ENCODE measurements at places on chromosomes 6 and 20.

- peak; percentile 80 for DNase-seq
These were observed 7.8 kb upstream of the LCA5 start for GRCh38 chr6:79544939-79545450.

GRCh38 chr20:48455651-48456365 lies 372.0 kb downstream of the PREX1 start:
- no peak for DNase-seq

DNA sequence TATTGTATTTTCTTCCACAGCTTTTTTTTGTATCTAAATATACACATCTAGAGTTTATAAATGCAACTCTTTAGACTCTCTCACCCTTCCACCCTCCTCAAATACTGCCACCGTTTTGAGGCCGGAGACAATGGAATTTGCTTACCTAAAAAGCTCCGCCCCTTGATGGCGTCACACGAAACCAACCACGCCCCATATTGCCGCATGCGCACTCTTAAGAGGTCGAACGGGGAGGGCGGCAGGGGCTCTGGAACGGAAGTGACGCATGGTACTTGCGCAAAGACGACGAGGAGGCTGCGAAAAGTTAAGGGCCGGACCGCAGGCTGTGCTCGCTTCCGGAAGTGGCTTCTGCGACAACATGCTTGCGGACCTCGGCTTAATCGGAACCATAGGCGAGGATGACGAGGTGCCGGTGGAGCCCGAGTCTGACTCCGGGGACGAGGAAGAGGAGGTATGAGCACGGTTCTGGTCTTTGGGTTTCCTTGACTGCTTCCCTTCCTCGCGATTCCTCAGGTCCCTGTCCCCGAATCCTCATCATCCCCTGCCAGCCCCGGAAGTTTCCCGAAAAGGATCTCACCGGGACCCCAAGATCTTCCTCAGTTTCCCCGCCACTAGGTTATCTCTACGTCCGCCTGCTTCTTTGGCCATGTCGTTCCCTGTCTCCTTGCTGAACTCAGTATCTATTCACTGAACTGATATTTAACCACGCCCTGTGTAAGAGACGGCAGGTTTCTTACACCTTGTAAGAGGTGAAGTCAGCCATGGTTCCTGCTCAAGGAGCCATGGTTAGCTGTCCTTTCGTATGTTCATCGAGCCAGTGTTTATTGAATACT lies at the start of gene DDX27:
DDX27 (plus strand) TSS at position 326 of the 833 bp plus-strand sequence; CDS start at position 359, 33 bp downstream.
- DNase-seq = peak; percentile 98

DNA sequence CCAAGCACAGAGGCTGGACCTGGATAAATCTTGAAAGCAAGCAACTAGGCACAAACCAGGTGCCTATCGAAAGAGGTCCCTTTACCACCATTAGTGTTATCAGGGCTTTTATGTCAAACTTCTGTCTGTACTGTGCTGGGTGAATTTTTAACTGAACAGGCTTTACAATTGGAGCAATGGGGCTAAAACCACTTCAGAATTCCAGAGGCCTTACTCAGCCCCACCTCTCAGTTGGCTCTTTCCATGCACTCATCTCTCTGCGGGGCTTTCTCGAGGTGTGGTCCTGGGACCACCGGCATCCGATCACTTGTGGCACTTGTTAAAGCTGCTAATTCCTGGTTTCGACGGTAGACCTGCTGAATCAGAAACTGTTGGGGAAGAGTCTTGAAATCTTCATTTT lies 232.5 kb downstream of the SOX4 start:
- no peak for DNase-seq

DNA sequence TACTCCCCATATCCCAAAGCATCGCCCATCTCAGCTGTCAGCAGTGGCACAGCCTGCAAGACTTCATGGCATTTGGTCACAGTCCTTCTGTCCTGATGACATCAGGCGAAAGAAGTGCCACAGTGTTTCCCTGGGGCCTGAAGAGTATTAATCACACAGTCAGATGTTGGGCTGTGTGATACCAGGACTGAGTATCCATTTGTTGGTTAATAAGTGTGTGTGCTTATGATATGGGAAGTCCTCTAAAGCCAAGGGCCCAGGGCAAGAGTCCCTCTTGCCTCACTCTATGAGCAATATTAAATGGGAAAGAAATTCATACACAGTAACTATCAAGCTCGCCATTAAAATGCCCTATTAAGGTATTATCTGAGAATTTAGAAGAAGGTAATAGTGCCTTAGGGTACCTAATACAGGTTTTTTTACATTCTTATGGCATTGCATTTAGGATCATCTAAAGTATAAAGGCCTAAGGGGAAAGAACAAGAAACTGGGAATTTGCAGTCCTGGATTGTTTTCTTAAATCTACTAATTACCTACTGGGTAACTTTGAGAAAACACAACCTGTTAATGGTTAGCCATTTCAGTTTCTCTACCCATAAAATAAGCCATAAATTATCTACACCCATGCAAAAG lies 204.1 kb upstream of the PREP start:
- no peak for DNase-seq

- no peak for DNase-seq
These were observed 19.6 kb downstream of the SERPINB6 start for GRCh38 chr6:2951728-2952127.

DNA sequence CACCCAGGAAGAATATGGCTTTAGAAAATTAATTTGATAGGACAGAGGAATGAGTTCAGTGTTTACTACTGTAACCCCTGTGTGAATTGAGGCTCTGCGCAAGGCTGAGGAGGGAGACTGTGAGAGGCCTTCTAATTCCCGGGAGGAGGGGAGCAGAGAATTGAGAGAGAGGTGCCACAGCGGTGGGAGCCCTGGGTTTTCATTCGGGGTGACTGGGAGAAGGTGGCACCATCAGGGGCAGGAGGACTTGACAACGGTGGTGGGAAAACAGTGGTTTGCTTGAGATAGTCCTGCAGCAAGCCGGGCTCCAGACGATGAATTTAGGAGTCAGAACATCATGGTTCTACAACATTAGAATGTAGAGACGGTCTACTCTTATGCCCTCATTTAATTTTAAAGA lies 9.2 kb downstream of the DUSP22 start:
- DNase-seq = no peak

- no peak for DNase-seq
These were observed 177.4 kb upstream of the SGK1 start for GRCh38 chr6:134495203-134495889.

DNA sequence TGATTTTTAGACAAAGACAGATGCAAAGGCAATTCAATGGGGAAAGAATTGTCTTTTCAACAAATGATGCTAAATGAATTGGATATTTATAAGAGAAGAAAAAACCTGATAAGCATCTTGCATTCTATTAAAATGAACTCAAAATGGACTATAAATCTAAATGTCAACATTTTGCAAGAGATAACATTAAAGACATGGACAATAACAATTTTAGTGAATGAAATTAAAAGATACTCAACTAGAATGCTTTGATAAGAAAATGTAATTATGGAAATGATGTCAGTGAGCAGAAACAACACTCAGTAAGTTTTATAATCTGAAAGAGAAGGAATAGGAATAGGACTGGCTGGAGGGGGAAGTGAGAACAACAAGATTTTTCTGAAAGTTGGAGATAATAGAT lies 421.7 kb downstream of the C6orf118 start:
- no peak for DNase-seq

DNA sequence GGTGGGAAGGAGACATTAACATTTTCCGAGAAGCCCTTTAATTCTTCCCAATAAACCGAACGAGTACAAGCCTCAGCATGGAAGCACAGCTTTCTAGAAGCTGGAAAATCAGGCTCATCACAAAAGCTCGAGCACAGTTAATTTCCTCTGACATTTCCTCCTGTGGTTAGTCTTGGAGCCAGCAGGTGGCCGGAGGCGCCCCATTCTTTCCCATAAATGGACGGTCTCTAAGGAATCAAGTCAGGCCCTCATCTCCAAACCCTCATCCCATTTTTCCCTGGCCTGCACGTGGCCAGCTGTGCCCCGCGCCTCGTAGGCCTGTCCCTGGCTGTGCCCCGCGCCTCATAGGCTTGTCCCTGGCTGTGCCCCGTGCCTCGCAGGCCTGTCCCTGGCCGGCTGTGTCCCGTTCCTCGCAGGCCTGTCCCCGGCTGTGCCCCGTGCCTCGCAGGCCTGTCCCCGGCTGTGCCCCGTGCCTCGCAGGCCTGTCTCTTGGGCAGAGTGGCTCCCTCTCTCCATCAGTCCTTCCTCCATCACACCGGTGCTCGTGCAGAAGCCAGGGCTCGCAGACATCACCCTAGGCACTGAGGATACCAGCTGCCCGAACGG lies 19.7 kb upstream of the NTSR1 start:
- no peak for DNase-seq

DNA sequence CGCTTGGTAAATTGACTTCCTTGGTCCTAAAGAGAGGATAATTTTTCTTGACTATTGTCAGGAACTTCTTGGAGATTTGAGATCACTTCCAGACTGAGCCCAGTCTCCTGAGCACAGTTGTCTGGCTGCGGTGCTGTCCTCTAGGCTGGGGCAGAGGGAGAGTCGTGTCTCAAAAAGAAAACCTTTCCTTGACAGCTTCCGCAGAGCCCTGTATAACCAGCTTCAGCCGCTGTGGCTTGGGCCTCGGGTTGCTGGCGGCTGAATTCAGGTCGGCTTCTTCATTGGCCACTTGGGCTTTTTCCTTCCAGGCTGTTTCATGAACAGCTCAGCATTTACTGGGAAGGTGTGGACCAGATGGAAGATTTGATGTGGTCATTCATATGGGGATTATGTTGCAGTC lies 75.9 kb downstream of the DHX35 start:
- no peak for DNase-seq

DNA sequence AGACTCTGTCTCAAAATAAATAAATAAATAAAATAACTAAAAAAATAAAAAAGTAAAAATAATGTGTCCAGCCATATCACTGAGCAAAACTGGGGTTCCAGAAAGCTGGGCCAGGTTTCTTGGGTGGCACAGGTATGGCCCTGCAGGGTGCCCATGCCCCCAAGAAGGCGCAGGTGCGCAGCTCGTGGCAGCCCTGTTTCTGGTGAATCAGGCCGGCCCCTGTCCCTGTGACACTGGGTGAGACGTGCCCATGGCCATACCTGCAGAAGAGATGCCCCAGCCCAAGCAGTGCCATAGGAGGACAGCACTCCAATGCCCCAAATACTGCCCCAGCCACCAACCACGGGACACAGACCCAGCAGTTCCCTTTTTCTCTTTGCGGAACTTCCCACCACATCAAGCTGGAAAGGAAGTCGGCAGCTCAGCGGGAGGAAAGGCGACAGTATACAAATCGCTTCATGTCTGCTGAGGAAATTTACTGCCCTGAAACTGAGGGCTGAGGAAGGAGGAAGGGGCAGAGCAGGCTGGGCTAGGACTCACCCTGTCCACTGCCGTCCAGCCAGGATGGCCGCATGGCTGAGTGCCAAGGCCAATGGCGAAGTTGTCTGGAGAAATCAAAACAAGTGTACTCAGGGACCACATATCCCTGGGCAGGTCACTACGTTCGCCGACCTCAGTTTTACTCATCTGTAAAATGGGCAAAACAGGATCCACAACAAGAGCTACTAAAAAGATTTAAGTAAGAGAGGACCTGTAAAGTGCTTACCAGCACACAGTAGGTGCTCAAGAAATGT lies 55.4 kb downstream of the PREX1 start:
- no peak for DNase-seq

DNA sequence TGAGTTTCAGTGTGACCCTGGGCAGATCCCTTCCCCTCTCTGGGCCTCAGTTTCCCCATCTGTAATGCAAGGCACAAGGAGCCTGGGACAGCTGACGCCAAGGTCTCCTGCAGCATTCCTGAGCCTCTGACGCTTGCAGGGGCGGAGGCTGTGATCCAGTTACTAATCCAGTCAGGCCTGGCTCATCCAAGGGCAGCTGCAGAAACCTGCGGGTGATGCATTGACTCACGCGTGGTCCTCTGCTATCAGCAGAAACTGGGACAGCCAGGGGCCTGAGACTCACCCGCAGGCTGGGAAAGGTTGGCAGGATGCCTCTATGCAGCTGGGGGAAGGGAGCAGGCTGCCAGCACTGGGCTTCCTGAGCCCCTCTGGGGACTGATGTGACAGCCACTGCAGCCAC lies 65.0 kb upstream of the SIRPA start:
- DNase-seq = no peak

DNA sequence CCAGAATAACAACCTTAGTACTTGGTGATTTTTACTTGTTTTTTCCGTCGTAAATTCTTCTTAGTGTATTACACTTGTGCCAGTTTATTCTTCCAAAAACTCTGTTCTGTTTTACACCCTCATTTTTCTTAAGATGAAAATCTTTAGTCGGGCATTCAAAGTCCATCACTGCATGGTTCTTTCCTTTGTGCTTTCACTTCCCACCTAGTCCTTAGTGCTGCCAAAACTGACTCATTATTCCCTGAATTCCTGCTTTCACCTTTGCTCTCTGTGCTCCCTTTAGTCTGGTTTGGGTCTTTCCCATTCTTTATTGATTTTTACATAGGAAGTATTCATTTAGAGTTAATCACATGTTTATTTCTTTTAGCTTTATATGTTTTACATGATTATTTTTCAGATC lies 3.3 kb downstream of the TRMT11 start:
- DNase-seq = no peak

GRCh38 chr20:6583134-6583738 lies 184.2 kb upstream of the BMP2 start:
- DNase-seq = peak; percentile 42

- DNase-seq = no peak
These were observed 9.2 kb upstream of the BPIFB6 start for GRCh38 chr20:33022289-33022688.

DNA sequence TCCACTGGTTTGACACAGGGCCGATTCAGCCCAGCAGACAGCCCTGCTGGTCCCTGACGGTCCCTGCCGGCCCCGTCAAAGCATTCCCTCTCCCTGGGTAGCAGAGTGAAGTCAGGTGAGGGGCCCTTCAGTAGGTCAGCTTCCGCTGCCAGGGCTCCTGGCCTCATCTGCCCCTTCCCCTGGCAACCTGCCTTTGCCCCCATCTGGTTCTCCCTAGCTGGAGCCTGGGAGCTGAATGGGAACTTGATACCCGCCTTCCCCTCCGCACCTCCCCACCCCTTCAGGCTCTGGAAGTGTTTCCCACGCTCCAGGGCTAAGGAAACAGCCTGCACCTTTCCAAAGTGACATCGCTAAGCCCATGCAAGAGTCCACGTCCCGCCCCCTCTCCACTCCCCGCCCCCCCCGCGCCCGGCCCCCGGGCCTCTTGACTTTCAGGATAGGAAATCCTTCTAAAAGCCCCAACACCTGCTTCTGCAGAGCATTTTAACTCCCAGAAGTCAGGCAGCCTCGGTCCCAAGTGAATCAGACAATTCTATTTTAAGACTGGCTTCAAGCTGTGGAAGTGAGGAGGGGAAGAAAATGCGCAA lies 53.3 kb downstream of the ISM1 start:
- DNase-seq = no peak

DNA sequence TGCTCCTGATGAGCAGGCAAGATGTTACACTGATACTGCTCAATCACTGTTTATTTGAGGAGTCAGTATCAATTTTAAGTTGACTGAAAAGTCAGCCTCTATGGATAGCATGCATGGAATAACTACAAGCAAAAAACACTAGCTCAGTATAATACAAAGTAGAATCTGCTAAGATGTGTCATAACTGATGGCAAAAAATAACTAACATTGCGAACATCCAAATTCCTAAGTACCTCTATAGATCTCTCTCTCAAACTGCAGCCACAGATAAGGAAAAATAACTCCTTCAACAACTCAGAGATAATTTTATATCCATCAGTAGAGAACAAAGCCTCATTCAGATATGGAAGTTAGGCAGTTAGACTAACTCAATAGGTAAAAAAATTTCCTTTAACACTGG lies 16.3 kb downstream of the HDAC2 start:
- no peak for DNase-seq

Data from HEK293T (cell line).